ENCODE measurements at places on chromosomes 2 and 18.

DNA sequence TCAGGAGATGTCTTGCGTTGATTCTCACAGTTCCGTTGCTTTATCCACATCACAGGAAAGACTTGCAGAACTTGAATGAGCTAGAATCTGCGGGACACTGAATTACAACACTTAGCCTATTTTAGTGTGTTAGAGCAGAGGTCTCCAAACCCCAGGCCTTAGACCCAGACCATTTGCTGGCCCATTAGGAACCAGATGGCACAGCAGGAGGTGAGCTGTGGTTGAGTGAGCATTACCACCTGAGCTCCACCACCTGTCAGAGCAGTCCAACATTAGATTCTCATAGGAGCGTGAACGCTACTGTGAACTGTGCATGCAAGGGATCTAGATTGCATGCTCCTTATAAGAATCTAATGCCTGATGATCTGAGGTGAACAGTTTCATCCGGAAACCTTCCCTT is 3.8 kb downstream of the MRPL30 start:
- DNase-seq: no peak

DNA sequence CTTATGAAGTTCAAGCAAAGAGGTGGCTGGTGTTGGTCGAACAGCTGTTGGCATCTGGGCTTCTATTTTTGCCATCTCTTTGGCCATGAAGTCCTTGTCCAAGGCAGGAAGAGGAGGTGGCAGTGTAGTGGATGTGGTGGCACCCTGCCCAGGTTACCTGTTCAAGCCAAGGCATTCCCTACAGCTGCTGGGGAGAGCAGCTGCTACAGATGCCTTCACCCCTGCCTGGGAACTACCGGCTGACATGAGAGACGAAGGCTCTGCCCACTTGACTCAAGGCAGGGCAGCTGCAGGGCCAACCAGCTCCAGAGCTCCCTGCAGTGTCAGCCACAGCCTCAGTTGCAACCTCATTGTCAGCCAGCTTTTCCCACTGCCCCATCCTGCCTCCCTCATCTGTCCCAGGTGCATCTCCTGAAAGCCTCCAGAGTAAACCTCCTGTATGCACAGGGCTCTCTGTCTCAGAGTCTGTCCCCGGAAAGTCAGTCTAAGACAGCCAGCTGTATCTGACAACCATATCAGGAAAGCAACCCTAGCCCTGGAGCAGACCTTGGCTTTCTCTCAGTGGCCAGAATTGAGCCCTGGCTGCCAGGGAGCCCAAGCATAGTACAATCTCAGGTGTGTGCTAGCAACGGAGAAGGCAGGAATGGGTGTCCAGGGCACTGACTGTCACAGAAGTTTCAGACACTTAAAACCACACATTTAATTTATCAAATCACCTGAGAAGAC is 115.9 kb downstream of the RPIA start:
- DNase-seq: no peak

DNA sequence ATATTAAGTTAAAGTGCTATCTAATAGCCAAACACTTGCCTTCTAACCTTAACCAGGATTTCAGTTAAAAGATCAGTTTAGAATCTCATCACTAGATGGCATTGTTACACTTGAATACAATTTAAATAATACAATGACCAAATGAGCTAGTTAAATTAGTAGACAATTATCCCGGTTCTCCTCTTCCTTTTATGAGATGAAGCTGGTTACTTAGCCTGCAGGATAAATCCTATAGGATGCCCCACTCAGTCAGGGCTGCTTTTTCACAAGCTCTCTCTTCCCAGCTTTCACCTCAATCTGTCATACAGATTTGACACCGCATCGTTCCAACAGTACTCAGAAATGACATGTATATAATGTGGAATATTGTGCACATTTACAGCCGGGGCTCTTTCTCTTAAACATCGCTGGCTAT is 678.8 kb downstream of the KCNJ3 start:
- peak; percentile 16 for DNase-seq

- no peak for DNase-seq
Observed at GRCh38 chr2:101149241-101150192, 1.7 kb downstream of the TBC1D8 start.

DNA sequence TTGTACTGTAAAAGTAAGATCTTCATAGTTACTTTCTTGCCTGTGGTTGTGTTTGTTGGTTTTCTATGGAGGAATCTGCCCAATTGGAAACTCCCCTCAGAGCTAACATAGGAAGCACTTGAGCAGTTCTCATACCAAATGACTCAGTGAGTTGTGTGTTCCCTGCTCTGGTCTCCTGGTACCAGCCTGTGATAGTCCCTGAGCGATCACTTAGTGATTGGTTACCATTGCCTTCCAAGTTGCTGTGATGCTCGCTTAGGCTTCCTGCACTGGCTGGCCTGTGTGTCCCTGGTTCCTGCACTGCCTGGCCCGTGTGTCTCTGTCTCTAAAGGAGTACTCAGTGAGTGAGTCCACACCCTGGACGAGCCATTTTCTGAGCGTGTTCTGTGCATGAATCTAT is 133.0 kb downstream of the MAP4K4 start:
- DNase-seq: no peak

DNA sequence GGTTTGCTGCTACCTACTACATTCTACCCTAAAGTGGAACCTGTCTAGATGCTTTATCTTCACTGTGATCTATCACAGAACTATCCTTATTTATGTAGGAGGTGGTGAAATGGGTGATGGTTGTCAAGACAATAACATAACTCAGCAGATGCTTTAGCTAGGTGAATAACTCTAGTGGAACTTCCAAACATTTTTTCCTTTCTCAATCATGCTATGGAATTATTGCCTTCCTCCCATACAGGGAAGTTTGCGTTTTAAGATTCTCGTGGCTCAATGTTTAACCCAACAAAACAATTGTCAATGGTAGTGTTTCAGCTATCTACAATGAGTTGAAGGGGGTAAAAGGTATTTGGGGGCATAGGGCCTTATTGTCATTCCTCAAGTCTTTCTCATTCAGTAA is 82.6 kb upstream of the GLI2 start:
- peak; percentile 80 for DNase-seq

Measured in fibroblast of upper back skin (primary cell).